Adipose tissue (tissue), 3 donors: ENCODE measurements at places on chromosomes 3 and 15. TPM values are rescaled to one million over a fixed set of nuclear protein-coding genes. Genes with fewer than 3 reads are reported as not detected.

The NKIRAS1 gene
- polyA plus RNA-seq, result 11.8 TPM

The FOXB1 gene
- polyA plus RNA-seq, result not detected

The MUSTN1 gene
- polyA plus RNA-seq, result 129 TPM

The CGNL1 gene
- 10.3 TPM for polyA plus RNA-seq

The GPR171 gene
- 0.59 TPM for polyA plus RNA-seq

The THRB gene
- 3.4 TPM for polyA plus RNA-seq

The DUOX2 gene
- 1.6 TPM for polyA plus RNA-seq

The ROPN1 gene
- polyA plus RNA-seq, result not detected

The POPDC2 gene
- polyA plus RNA-seq, result 1.7 TPM

The RTP3 gene
- not detected for polyA plus RNA-seq

The TM6SF1 gene
- polyA plus RNA-seq, result 5.5 TPM

The MGLL gene
- polyA plus RNA-seq, result 72.9 TPM

The CHRM5 gene
- not detected for polyA plus RNA-seq

The FYTTD1 gene
- polyA plus RNA-seq, result 20.2 TPM

The LTK gene
- polyA plus RNA-seq, result 0.86 TPM

The APOD gene
- 618 TPM for polyA plus RNA-seq

The C3orf18 gene
- 6.9 TPM for polyA plus RNA-seq

The HIGD2B gene
- not detected for polyA plus RNA-seq

The C2CD4A gene
- polyA plus RNA-seq, result 0.46 TPM

The FETUB gene
- not detected for polyA plus RNA-seq

The SLC22A14 gene
- polyA plus RNA-seq, result 0.16 TPM

The IL16 gene
- 9.3 TPM for polyA plus RNA-seq

The KLF13 gene
- polyA plus RNA-seq, result 46.9 TPM

The CLDND1 gene
- 62.4 TPM for polyA plus RNA-seq

The GOLGA8M gene
- polyA plus RNA-seq, result 0.39 TPM

The NR2F2 gene
- 33.5 TPM for polyA plus RNA-seq

The PLSCR1 gene
- polyA plus RNA-seq, result 91.5 TPM

The NPAP1 gene
- polyA plus RNA-seq, result not detected

The MASP1 gene
- 2.2 TPM for polyA plus RNA-seq

The OR5H2 gene
- not detected for polyA plus RNA-seq

The BCL2A1 gene
- polyA plus RNA-seq, result 36.0 TPM

The SPTBN5 gene
- polyA plus RNA-seq, result 0.58 TPM

The EFHB gene
- polyA plus RNA-seq, result 0.41 TPM

The LINGO1 gene
- polyA plus RNA-seq, result 1.2 TPM

The SPINT1 gene
- polyA plus RNA-seq, result 52.2 TPM

The CACNA1D gene
- 0.18 TPM for polyA plus RNA-seq

The IFT80 gene
- polyA plus RNA-seq, result 13.8 TPM

The ATP13A5 gene
- polyA plus RNA-seq, result 0.05 TPM

The P2RY1 gene
- 0.80 TPM for polyA plus RNA-seq

The IQCH gene
- polyA plus RNA-seq, result 0.35 TPM

The SPINK8 gene
- polyA plus RNA-seq, result not detected

The GP5 gene
- polyA plus RNA-seq, result 0.09 TPM

The CCR8 gene
- not detected for polyA plus RNA-seq

The UROC1 gene
- polyA plus RNA-seq, result not detected

The CYP1A2 gene
- polyA plus RNA-seq, result 0.27 TPM

The PP2D1 gene
- polyA plus RNA-seq, result not detected

The LAMB2 gene
- 195 TPM for polyA plus RNA-seq

The GOLGA8J gene
- 0.21 TPM for polyA plus RNA-seq

The B2M gene
- 2,103 TPM for polyA plus RNA-seq

The MESP2 gene
- 0.39 TPM for polyA plus RNA-seq

The APEH gene
- 44.6 TPM for polyA plus RNA-seq

The CAMK1 gene
- polyA plus RNA-seq, result 121 TPM
